ENCODE measurements at places on chromosomes 4 and X.

GRCh38 chr4:8015512-8015911 lies 75.9 kb upstream of the AFAP1 start:
- DNase-seq = no peak

GRCh38 chr4:10078481-10079233 lies 37.9 kb downstream of the WDR1 start:
- DNase-seq = no peak

DNA sequence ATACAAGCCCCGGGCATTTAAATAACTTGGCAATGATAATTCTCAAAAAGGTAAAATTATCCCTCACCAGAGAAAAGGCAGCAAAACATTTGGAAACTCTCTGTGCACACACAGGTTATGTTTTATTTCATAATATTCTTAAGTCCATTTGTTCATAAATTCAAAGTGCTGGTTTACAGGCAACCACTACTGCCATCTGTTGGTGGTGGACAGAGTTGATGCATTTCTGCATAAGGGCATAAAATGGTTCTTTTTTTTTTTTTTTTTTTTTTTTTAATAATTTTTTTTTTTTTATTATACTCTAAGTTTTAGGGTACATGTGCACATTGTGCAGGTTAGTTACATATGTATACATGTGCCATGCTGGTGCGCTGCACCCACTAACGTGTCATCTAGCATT lies 31.5 kb upstream of the IL21 start:
- DNase-seq = peak; percentile 59

DNA sequence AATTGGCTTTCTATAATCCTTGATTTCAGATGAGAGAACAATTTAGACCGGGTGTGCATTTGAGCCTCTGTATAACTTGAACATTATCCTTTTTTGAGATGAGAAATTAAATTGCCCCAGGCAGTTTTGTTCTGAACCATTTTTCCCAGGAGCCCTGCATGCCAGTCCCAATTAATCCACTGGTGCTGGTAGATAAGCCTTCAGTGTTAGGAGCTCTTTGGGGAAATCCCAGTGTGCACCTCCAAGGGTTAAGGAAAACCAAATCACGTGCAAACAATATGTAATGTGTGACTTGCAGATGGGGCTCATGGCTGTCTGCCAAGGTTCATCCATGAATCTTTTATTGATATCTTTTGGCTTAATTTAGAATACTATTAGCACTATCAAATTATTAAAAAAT lies 43.2 kb downstream of the KIT start:
- no peak for DNase-seq

DNA sequence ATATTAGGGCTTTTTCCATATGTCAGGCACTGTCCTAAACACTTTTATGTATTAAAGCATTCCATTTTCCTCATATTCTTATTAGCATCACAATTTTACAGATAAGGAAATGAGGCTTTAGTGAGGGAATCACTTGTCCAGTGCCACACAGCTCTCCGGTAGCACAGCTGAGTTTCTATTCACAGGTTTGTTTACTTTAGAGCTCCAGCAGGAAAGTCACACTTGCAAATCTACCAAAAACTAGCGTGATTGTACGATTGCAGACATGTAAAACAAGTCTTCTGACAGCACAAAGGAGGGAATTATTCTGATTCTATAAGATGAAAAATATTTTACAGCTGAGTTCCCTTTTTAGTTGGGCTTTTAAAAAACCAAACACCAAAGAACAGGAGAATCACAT lies 472.1 kb downstream of the TMA16 start:
- no peak for DNase-seq

- no peak for DNase-seq
These were observed 194.2 kb upstream of the C1QTNF7 start for GRCh38 chr4:15233626-15234025.

DNA sequence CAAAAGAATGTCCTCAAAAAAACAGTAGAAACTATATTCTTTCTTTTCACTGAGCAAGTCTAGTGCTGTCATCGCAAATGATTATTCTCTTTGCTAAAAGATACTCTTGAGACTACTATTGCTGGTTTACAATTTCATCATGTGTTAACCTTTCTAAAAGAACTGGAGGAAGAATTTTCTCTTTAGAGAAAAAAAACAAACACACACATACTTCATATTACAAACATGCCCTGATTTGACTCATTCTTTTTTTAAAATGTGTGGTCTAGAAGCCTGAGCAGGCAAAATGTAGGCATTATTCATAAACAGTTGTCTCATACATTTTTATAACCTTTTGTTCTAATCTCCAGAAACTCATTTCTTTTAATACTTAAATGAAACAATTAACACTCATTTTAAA lies 60.6 kb upstream of the FAT4 start:
- no peak for DNase-seq

- DNase-seq = no peak
These were observed 16.7 kb downstream of the GPRIN3 start for GRCh38 chr4:89290727-89291516.

GRCh38 chr4:88836216-88836615 lies 138.6 kb upstream of the NAP1L5 start:
- DNase-seq = no peak

- no peak for DNase-seq
These were observed 201.3 kb upstream of the CPEB2 start for GRCh38 chr4:14800977-14801376.
